ENCODE measurements at places on chromosomes 7 and 10.

DNA sequence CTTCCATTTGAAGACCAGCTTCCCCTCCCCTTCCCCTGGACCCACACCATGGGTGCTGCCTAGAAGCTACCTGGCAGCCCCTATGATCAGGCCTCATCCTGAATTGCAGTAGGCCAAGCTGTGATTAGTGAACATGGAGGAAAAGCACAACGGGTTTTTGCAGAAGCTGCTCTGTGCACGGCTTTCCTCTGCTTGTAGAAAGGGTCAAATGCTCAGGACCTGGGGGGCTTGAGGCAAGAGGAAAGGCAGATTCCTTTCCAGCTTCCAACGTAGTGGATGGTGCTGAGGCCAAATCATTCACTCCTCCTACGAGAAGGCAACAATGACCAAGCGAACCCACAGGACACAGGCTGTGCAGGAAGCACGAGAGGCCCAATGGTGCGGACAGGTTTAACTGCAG is 410.3 kb upstream of the SHH start:
- no peak for DNase-seq

DNA sequence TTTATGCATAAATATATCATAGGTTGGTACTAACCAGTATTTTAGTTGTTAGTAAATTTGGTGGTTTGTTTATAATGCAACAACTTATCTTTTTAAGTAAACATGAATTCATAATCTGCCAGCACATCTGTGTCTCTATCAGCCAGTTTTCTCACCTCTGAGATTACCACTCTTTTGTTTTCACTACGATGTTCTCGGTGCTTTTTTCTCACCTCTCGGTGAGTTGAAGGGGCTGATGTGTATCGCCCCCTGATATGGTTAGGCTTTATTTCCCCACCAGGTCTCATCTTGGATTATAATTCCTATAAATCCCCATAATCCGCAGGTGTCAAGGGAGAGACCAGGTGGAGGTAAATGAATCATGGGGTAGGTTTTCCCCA is 114.1 kb downstream of the CAMK1D start:
- DNase-seq: no peak

- DNase-seq: no peak
Observed at GRCh38 chr7:102872460-102872859, 40.3 kb upstream of the LRRC17 start.

- no peak for DNase-seq
Observed at GRCh38 chr10:92544296-92544695, 29.6 kb downstream of the IDE start.

DNA sequence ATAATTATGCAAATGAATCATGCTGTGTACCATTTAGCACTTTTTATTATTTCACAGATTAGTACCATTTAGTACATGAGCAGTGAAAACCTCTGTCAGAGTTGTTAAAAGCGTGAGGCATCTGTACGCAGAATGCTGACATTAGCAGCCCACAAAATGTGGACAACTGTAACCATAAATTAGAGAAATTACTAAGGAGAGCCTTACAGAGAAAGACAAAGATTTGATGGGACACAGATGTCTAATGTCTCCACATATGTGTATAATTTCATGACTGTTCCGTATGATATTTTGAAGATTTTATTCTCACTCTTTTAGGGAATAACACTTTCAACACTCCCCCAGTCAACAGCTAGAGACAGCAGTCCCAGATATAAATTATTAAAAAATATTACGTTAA is 414.0 kb upstream of the ANKRD30A start:
- DNase-seq: no peak

GRCh38 chr10:5390607-5391205 is 13.9 kb downstream of the TUBAL3 start:
- DNase-seq: no peak

DNA sequence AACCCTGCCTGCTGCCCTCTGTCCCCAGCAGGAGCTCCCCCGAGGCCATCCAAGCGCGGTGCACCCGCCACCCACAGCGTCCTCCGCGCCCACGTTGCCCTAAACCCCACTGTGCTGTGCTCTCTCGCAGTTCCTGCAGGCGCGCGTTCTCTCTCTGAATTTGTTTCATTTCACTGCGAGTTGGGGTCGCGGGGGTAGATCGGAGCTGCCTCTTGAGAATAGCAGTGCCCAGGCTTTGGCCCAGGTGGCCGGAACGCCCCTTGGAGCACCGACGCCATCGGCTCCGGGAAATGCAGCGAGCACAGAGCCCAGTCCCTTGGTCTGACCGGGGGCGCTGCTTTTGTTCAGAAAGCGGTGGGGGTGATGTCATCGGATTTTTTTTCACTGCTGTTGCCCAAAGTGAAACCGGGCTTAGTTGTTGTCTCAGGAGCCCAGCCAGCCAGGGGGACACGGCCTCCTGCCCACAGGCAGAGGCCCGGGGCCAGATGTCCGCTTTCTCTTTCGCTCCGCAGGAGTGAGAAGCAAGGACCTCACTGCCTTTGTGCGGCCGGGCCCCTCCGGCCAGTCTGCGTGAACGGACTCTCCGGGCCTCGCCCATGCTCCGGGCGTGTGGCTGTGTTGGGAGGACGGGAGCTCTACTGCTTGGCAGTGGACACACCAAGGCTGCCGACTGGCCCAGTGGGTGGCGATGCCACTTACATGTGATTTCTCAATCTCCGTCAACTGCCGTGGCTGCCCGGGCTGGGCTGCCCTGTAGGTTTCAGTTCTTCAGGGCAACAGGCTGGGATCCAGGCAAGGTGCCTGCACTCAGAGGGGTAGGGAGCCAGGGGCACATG is 43.1 kb downstream of the FOXK1 start:
- no peak for DNase-seq

- DNase-seq: no peak
Observed at GRCh38 chr7:68148440-68148839, 1151.8 kb downstream of the TYW1 start.

DNA sequence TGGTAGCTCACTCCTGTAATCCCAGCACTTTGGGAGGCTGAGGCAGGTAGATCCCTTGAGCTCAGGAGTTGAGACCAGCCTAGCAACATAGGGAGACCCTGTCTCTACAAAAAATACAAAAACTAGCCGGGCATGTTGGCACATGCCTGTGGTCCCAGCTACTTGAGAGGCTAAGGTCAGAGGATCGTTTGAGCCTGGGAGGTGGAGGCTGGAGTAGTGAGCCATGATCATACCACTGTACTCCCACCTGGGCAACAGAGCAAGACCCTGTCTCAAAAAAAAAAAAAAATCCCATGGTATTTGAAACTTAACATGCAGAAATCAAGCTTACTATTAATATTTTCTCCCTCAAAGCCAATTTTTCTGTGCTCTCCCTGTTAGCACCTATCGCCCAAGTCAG is 5.9 kb downstream of the SFXN2 start:
- DNase-seq: no peak

Data from SW480 (cell line).